COR-L47 (cell line): ENCODE measurements at places on chromosomes 6 and 20.

DNA sequence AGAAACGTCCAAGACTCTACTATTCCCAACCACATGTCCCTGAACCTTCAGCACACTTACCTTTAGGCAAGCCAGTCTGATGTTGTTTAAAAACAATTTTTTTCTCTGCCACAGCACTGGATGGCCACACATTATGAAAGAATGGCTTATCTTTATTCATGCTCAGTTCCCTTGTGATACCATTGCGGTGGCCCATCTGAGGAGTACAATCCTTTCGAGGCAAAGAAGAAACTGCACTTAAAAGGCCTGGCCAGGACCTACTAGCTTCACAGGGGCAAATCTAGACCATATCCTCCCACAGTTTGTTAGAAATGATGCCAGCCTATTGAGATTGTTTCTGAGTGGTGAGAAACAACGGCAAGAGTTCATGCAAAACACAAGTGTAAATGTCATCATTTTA, 88.4 kb upstream of the PLEKHG1 start:
- DNase-seq = no peak

GRCh38 chr20:60482221-60483008, 524.2 kb downstream of the CDH26 start:
- DNase-seq = no peak

- DNase-seq = no peak
These were observed 701.9 kb upstream of the MAP3K7 start for GRCh38 chr6:91288741-91289140.

- no peak for DNase-seq
These were observed 230.3 kb downstream of the IBTK start for GRCh38 chr6:82017288-82017687.

DNA sequence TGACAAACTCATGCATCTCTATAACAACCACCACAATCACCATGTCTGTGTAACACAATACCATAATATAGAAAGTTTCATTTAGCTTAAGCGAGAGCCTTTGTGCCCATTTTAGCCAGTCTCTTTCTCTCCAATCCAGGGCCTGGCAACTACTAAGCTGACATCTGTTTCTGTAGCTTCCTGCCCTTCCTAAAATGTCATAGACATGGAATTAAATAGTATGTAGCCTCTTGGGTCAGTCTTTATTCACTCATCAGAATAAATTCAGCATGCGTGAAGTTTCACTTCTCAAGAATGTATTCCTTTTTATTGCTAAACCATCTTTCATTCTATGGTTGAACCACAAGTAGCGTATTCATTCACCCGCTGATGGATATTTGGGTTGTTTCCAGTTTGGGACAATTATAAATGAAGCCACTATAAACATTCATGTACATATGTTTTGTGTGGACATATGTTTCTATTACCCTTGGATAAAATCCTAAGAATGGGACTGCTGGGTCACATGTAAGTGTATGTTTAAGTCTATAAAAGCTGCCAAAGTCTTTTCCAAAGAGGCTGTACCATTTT, 1.7 kb upstream of the TREM2 start:
- DNase-seq = no peak
